ENCODE measurements at places on chromosomes 6 and 20. TPM values are rescaled to one million over a fixed set of nuclear protein-coding genes. Genes with fewer than 3 reads are reported as not detected.

The PGC gene
- total RNA-seq: not detected

The TCP11 gene
- total RNA-seq: not detected

The SAMD10 gene
- total RNA-seq: not detected

The CRISP2 gene
- not detected for total RNA-seq

The C20orf204 gene
- not detected for total RNA-seq

The C20orf144 gene
- not detected for total RNA-seq

The TFAP2C gene
- not detected for total RNA-seq

The RAET1E gene
- total RNA-seq: not detected

The CTSZ gene
- 160 TPM for total RNA-seq

The CTCFL gene
- not detected for total RNA-seq

The DPPA5 gene
- not detected for total RNA-seq

The MTG2 gene
- 32.8 TPM for total RNA-seq

GRCh38 chr6:69795469-69796072 is 1.2 kb downstream of the LMBRD1 start:
- DNase-seq: no peak

- no peak for DNase-seq
Measured at GRCh38 chr20:40797425-40797824, 108.4 kb upstream of the MAFB start.

DNA sequence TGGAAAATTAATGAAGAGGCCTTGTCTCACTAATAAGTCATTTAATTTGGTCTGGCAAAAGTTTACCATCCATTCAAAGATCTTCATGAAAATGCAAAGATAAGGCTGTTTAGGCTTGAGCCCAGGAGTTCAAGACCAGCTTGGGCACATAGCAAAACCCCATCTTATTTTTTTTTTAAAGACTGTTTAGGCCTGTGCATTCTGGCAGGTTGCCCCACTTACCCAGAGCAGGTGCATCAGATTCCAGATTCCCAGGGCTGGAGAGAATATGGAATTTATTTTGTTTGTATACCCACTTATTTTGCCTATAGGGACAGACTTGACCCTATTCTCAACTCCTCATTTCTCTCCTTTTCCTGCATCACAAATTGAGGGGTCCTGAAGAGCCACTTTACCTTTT is 5.7 kb downstream of the FOXO3 start:
- DNase-seq: no peak

GRCh38 chr6:98324446-98324845 is 509.9 kb upstream of the POU3F2 start:
- no peak for DNase-seq

- no peak for DNase-seq
Measured at GRCh38 chr6:111718990-111719389, 113.3 kb upstream of the TRAF3IP2 start.

GRCh38 chr6:138404666-138405337 is 779 bp downstream of the HEBP2 start:
- peak; percentile 28 for DNase-seq

- no peak for DNase-seq
Measured at GRCh38 chr6:53961679-53962370, 149.4 kb upstream of the MLIP start.

GRCh38 chr6:75098709-75099108 is 107.1 kb downstream of the COL12A1 start:
- peak; percentile 88 for DNase-seq

DNA sequence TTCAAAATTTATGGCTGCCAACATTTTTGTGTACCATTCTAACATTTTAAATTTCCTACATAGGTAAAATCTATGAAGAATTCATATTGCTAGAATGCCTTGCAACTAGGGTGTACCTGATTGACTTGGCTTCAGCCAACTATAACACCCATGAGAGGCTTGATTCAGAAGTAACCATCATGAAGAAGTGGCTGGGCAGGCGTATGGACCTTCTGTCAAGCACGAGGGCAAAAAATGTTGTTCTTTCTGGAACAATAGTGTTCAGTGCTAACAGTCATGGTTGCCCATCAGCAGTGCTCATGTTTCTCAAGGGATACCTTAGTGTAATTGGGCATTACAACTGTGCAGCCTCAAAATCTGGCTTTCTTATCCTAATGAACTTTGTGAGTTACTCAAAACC is 42.9 kb downstream of the ID4 start:
- DNase-seq: no peak

GRCh38 chr6:38453861-38454260 is 185.9 kb downstream of the BTBD9 start:
- DNase-seq: no peak

DNA sequence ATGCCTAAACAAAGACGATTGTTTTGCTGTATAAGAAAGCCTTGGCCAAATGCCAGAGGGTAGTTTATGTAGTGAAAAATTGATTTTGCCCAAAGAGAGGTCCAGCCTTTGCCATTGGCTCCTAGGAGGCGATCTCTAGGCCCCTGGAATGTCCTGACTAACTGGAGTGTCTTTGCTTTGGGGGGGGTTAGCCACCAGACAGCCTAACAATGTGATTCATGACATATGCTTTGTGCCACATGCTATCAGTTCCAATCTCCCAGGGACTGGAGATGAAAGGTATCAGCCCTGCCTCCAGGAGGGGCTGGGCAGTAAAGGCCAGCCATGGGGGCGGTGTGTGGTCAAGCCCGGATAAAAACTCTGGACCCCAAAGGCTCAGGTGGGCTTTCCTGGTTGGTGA is 32.7 kb upstream of the TUBB2A start:
- no peak for DNase-seq

DNA sequence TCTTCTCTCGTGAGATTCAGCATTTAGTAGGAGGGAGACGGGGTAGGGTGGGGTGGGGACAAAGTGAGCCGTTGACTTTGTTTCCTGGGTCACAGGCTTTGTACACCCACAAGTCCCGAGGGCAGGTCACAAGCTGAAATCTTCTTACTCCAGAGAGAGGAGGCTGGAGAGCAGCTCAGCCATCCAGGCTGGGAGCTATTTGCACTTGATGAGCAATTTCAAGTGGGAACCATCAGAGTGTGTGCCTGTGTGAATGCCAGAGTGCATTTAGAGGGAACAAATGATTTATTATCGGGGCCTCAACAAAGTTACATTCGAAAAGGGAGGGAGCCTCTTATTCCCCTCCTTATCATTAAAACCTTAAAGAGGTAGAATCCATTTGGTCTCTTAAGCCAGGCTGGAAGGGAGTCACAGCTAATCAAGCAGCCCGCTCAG is 155.7 kb upstream of the JARID2 start:
- peak; percentile 20 for DNase-seq

DNA sequence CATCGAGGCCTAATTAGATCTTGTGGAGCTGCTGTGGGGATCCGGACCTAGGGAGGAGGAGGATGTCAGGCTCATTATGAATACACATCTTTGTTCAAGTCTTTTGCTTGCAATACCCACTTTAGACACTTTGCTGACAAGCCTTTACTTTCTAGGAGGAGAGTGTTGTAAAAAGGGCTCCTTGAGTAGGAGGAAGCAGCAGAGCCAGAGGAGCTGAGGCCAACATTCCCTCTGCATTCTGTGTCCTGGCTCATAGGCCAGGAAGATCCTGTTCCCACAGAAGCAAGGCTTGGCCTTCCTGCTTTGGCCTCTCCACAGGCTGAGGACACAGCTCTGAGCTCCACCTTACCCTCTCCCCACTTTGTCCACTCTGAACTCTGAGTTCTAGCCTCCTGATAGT is 67.1 kb downstream of the TPD52L1 start:
- no peak for DNase-seq

DNA sequence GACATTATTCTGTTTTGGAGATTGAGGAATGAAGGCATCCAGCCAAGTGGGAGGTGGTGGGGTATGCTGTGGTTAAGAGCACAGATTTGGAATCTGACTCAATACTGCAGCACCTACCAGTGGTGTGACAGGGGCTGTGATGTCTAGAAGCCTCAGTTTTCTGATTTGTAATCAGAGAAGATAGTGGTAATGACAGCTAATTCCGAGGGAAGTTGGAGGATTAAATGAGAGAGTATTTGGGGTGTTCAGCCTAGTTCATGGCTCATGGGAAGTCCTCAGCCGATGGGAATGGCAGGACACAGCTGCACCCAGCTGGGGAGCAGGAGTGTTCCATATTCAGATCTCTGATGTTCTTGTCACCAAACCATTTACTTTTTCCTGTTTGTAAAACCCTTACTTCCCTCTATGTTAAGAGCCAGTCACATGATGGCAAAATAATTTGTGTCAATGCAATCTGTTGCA is 9.3 kb downstream of the SLC9A8 start:
- DNase-seq: no peak

GRCh38 chr20:35947489-35947888 is 6.8 kb downstream of the SCAND1 start:
- no peak for DNase-seq

DNA sequence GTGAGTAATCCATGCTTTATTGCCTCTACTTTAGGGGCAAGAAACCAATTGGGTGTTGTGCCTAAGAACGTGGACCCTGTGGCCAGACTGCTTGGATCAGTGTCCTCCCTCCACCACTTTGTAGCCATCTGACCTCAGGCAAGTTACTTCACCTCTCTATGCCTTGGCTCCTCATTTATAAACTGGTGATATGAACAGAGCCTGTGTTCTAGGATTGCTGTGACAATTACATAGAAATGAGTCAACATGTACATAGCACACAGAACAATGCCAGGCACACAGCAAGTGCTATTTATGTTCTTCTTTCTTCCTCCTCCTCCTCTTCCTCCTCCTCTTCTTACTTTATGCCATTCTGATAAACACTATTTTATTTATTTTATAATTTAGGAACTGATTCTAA is 339.4 kb downstream of the CD83 start:
- no peak for DNase-seq

- no peak for DNase-seq
Measured at GRCh38 chr20:54197621-54198604, 10.0 kb upstream of the PFDN4 start.

DNA sequence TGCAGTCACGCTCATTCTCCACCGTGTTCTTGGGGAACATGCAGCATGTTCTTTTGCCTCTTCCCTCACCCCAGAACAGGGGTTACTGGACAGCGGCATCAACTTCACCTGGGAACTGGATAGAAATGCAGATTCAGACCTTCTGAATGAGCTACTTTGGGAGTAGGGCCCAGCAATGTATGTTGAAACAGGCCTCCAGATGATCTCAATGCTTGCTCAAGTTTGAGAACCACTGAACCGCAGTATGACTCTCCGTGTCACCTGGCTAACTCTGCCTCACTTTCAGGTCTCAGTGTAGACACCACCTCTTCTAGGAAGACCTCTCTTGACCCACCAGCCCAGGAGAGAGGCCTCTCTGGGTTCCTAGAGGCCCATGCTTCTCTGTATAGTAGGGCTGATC is 4.9 kb downstream of the TRIB3 start:
- DNase-seq: no peak

GRCh38 chr6:14452567-14453527 is 335.3 kb downstream of the CD83 start:
- no peak for DNase-seq

DNA sequence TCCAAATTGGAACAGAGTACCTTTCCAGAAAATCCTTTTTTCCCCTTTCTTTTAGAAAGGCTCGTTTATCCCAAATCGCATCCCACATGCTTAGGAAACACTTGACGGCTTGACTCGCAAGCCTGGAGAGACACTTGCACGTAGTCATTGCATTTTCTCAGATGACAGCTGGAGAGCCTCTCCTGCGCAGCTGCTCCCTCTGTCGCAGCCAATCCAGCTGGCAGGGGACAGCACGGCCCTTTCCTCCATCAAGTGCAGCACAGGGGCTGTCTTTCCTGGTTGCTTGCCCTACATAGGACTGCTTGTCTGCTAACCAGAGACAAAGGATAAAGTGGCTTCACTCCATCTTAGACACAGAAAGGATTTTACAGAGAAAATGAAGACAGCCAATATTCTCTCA is 77.6 kb upstream of the RGS17 start:
- DNase-seq: no peak

GRCh38 chr6:30887901-30888815 is 3.8 kb downstream of the DDR1 start:
- DNase-seq: no peak

DNA sequence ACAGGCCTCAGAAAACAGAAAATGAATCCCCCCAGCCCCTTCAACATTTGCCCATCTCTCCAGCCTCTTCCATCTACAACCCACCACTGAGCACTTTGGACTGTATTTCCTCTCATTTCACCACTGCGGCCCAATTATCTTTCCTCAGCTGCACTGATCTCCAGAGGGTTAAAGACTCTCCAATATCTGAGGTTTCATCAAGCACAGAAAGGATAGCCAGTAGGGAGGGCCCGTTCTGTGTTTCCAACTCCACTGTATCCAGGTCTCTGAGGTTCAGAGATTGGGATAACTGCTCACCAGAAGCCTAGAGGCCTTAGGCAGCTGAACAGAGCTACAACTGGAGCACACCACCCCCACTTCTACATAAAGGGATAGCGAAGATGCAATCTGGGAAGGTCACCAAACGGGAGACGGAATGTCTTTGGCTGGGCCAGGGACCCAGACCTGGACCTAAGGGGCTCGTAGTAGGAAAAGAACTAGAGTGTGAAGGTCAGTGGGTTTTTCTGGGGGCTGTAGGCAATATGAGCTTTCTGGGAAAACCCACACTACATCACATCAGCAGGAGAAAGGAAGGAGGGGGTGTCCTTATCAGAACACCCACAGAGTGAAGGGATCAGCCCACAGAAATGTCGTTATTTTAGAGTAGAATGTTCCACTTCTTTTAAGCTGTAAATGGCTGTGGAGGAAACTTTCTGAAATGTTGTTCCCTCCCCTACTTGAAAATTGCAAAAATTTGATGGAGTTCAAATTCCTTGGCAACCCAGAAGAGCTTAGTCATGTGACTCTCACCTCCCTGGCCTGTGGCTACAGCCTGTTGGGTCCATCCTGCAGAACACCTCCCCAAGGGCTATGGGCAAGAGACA is 7.3 kb downstream of the KCNK5 start:
- no peak for DNase-seq

GRCh38 chr20:63376283-63377250 is 15.4 kb upstream of the CHRNA4 start:
- DNase-seq: no peak

DNA sequence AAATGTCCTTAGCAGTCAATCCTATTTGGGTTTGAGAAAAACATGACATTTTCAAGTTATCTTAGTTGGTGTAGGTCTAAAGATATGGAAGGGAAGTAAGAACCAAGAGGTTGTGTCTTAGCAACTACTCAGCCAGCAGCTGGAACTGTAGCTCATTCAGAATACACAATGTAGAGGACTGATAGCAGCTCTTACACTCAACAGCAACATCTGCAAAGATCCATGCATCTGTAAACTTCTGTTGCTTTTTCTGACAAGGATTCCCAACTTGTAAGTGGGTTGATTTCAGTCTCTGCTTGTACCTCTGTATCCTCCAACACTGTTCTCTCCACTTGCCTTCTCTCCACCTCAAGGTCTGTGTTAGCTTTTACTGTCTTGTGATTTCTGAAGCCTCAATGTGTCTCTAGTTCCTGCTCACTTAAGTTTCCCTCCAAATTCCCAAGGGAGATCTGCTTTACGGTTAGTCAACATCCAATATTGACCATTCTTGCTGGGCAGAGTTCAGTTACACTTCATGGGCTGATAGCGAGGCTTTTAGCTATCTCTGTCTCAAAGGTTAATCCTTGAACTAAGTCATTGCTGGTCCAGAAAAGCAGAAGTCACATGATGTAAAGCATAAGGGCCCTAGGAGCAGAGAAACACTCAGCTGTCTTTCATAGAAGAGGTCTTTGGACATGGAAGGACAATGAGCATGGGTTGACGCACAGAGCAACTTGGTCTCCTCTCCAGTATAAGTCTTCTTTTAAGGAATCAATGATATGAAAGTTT is 71.6 kb upstream of the LGSN start:
- no peak for DNase-seq

- DNase-seq: no peak
Measured at GRCh38 chr6:87126501-87126900, 28.9 kb upstream of the ZNF292 start.

- DNase-seq: no peak
Measured at GRCh38 chr6:87738744-87739143, 36.7 kb upstream of the AKIRIN2 start.

GRCh38 chr20:49986049-49986448 is 3.3 kb downstream of the SNAI1 start:
- DNase-seq: no peak
